ENCODE measurements at places on chromosomes 12 and 14.
A peak's percentile ranks its signal among the peaks of the same experiment; 100 is the strongest.

DNA sequence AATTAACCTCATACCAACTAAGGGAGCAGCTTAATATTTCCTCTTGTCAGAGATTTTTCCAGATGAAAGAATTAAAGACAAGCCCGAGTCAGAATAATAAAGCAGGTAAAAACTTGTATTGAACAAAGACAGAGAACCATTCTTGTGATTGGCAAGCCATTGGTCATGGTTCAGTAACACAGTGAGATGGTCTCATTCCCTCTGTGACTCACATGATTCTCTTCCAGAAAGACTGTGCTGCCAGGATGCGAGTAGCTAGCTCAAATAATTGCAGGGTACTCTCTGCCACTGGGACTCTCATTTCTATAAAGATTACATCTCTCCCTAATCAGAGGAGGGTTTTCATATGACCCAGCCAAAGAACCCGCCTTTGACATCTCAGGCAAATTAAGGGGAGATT lies 179.4 kb downstream of the PHLDA1 start:
- no peak for DNase-seq

GRCh38 chr14:100067971-100068959 lies 3.0 kb downstream of the EVL start:
- peak; percentile 68 for DNase-seq

DNA sequence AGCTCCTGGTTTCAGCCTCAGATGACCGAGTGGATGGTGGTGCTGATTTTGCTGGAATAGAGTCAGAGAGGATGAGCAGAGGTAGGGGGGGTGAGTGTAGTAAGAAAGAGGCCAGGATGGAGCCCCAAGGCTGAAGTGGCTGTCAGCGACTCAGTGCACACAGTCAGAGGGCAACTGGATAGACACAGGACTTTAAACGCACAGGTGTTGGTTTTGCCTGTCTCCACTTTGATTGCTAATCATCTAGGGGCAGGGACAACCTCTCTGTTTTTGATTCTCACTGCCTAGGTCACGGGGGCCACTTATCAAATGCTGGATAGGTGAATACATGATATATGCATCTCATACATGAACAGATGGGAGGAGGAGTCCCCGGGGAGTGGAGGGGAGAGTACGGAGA lies 99.5 kb downstream of the EGLN3 start:
- DNase-seq: no peak

DNA sequence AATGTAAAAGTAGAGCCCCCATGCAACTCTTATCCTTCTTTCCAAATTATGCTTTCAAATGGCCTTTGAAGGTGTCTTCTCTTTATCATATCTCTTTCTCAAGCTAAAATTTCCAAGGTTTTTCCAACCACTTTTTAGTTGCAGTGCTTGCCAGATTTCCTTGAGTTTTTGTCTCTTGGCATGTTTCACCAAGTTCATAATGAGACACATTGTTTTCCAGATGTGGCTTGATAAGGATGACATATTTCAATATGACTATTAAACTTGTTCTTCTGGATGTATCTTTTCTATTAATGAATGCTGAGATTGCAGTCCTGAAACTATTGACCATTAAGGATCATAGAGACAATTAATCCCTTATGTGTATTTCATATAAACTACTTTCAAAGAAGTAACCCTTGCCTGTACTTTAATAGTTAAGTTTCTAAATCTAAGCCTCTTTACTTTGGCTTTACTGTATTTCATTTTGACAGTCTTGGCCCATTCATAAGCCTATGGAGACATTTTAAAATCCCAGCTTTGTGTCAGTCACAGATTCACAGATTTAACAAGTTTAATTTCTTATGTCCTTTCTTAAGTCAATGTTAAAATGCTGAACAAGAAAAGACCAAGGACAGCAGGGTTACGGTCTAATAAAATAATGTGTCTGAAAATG lies 151.5 kb downstream of the LRFN5 start:
- no peak for DNase-seq

DNA sequence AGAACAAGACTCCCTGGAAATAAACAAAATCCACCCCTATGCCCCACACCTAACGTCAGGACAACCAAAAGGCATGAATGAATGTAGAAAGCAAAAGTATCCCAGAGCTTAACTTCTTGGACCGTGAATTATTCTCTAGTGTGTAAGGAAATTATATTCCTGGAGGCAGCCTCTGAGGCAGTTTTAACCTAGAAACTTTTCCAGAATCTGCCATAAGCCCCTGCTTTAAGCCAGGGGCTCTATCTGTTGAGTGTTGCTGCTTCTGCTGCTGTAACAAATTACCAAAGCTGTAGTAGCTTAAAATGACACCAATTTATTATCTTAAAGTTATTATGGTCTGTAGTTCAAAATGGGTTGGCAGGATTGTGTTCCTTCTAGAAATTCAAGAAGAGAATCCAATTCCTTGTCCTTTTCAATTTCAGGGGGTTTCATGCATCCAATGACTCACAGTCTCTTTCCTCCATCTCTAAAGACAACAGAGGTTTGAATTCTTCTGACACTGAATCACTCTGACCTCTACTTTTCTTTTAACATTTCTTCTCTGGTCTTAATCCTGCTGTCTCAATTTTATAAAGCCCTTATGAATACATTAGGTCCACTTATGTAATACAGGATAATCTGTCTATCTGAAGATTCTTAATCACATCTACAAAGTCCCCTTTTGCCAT lies 242.7 kb downstream of the ATXN7L3B start:
- DNase-seq: no peak

GRCh38 chr14:105852378-105853088 lies 326.1 kb downstream of the TMEM121 start:
- no peak for DNase-seq

GRCh38 chr14:61444215-61444768 lies 122.9 kb downstream of the PRKCH start:
- DNase-seq: peak; percentile 61

DNA sequence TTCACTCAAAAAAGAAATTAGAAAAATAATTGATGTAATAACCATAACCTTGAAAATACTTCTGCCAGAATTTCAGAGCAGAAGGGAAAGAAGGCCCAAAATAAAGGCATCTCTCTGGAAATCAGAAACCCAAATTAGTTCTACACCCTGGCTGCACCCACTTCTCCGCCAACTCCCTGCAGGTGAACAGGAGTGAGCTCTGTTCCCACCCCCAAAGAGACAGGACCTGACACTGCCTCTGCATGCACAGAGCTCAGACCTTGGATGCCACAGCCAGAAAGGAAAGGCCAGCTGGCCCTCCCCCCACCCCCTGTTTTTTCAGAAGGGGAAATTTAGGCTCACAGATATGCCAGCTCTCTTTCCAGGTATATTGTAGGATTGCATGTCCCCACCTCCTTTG lies 228.2 kb downstream of the BCL11B start:
- DNase-seq: no peak

DNA sequence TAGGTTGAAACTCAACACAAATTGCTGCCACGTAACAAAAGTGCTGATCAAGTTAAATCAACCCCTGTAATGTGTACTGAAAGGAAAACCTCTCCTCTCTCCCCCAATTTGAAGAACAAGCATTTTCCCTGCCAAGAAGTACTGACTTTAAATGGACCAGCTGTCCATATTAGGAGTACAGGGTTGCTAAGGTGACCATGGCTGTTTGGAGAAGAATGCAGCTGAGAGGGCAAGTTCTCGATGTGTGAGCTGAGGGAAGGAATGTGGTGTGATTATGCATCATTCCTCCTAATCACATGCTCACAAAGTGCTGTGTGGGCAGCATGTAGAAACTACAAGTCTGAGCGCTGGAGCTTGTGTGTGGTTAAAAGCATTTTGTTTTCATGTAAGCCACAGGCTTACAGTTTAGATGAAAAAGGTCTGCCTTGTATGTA lies 50.9 kb upstream of the CCT2 start:
- no peak for DNase-seq

DNA sequence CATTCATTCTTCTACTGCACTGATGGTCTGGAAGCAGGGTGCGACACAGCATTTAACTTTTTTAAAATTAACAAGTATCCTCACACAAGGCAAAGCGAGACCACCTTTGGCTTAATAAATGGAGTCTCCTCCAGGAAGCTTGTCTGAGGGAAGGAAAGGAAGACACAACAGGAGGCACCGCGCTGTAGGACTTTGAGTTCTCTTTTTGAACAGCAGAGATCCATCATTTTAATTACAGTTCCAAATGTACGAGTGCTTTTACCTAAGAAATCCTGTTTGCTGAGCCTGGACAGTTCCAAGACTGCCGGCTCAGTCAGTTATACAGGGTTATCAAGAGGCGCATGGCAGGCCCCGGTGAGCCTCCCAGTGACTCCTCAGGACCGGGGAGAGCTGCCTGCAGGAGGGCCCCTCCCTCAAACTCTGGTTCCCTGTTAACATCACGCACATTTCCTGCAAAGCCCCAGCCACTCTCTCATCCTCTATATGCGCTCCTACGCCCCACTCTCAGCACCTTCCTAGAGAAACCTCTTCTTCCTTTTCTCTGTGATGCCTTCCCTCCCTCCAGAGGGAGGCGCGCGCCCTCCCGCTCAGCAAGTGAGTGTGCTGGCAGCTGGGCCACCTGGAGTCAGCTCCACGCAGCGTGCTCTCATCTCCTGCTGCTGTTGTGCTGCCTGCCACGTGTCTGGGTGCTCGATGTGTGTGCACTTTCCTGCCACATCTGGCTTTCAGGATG lies 46.1 kb downstream of the STX2 start:
- DNase-seq: no peak

- DNase-seq: no peak
These were observed 175.3 kb downstream of the PHLDA1 start for GRCh38 chr12:75856235-75856634.

DNA sequence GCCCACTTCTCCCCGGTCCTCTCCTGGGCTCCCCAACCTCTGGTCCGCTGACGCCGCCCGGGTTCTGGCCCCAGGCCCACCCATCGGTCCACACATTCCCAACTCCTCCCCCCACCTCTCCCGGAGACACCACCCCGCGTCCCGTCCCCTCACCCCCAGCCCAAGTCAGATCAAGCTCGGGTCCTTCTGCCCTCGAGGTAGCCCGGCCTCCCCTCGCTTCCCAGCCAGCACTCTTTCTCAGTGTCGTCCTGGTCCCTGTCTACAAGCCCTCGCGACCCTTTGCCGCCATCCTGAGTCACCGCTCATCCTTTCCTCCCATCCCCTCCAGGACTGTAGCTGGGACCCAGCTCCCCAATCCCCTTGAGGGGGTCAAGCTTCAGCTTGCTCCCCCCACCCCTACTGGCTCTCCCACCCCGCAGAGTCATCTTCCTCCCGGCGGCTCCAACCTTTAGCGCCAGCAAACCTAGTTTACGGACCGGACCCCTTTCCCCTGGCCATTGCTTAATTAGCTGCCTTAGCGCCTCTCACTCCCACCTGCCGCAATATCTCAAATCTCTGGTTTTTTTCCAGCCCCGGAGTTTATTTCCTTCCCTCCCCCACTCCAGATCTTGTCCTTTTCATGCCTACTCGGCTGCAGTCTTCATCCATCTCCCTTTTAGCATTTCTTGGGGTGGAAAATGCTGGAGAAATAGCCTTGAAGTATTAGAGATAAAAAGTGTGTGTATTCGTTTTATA lies 1.1 kb downstream of the PPP4R4 start:
- DNase-seq: no peak

All from AML-193 (cell line).